Suprapubic skin (tissue), 4 donors: ENCODE measurements at places on chromosomes 5 and 9.
A peak's percentile ranks its signal among the peaks of the same experiment; 100 is the strongest.

GRCh38 chr5:65191554-65192135 lies 290.1 kb downstream of the ADAMTS6 start:
- no peaks in the 10 kb centered on the region for H3K36me3 ChIP-seq
- H3K27me3 ChIP-seq: no peaks in the 10 kb centered on the region
- no peak for DNase-seq
- H3K4me1 ChIP-seq: no peaks in the 10 kb centered on the region
- H3K27ac ChIP-seq: no peak overlapping the region
- no peak overlapping the region for H3K4me3 ChIP-seq

- H3K27me3 ChIP-seq: peaks cover 7% of the 10 kb centered on the region
- no peak overlapping the region for H3K27ac ChIP-seq
- no peaks in the 10 kb centered on the region for H3K4me1 ChIP-seq
- H3K4me3 ChIP-seq: no peak overlapping the region
- peak; percentile 45 for DNase-seq
These were observed 163.2 kb downstream of the CACNA1B start for GRCh38 chr9:138040446-138041430.

DNA sequence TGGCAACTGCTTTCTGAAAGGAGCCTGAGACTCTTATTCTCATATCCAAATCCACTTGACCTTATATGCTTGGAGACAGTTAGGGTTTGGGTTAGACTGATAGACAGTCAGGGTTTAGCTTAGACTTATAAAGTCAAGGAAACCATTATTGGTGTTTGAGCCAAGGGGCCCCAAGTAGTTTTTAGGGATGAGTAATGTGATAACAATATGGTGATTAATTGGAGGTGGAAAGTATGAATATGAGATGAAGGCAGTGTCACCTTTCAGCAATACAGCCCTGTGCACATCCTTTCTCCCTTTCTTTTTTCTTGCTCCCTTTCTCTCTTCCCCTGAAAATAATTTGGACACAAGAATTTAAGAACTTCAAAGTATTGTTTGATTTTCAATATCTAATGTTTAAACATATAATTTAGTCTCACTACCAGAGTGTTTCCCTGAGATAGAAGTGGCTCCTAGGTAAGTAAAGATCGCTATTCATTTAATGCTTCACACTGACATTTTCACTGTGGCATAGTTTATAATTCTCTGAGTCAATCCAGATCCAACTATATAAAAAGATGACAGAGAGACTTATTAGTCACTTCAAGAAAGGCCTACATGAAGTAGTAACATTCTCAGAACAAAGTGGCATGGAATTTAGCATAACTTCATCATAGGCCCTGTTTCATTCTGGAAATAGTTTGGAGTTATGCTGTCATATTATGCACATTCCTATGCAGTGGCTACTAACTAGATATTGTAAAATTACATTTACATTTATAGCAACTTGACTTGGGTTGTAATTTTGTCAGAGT lies 200.8 kb downstream of the CHSY3 start:
- H3K36me3 ChIP-seq: no peaks in the 10 kb centered on the region
- H3K4me1 ChIP-seq: no peaks in the 10 kb centered on the region
- DNase-seq: no peak
- H3K4me3 ChIP-seq: no peak overlapping the region

- no peak overlapping the region for H3K4me3 ChIP-seq
- H3K27ac ChIP-seq: no peak overlapping the region
- peaks cover under 1% of the 10 kb centered on the region for H3K4me1 ChIP-seq
These were observed 98.6 kb downstream of the FBXW11 start for GRCh38 chr5:171907725-171908343.

DNA sequence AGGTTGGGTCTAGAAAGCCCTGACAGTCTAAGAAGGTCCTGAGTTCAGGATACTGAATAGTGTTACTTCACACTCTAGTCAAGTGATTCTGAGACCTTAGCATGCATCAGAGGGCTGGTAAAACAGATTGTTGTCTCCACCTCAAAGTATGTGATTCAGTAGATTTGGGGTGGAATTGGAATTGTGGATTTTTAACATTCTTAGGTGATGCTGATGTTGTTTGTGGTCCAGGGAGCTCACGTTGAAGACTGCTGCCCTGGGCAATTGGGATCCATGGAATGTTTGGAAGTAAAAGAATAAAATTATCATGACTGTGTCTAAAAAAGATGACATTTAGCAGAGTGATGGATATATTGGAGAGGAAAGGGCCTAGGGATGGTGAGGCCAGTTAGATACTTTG lies 75.6 kb downstream of the VCAN start:
- no peak overlapping the region for H3K27ac ChIP-seq
- no peaks in the 10 kb centered on the region for H3K36me3 ChIP-seq
- H3K4me3 ChIP-seq: no peak overlapping the region
- peaks cover 5% of the 10 kb centered on the region for H3K4me1 ChIP-seq
- no peak for DNase-seq
- no peaks in the 10 kb centered on the region for H3K27me3 ChIP-seq

GRCh38 chr9:121883281-121884056 lies 209.6 kb downstream of the TTLL11 start:
- no peaks in the 10 kb centered on the region for H3K27me3 ChIP-seq
- H3K27ac ChIP-seq: no peak overlapping the region
- H3K36me3 ChIP-seq: no peaks in the 10 kb centered on the region
- H3K4me1 ChIP-seq: no peaks in the 10 kb centered on the region
- H3K4me3 ChIP-seq: no peak overlapping the region
- no peak for DNase-seq

DNA sequence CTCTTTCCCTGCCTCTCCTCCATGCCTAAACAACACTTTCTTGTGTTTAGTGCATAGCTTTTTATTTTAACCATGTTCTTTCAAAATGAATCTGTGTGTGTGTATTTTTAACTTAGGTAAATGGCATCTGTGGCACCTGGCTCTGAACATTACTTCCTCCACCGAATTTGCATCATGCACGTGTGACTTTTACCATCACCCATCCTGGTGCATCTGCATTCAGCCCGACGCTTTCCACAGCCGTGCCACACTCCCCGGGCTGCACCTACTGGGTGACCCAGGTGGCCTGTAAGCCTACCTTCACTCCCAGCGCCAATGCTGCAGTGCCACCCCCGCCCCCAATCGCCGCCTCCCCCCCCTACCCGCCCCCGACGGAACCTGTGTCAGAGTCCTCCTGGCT lies 12.7 kb upstream of the FCN1 start:
- no peak overlapping the region for H3K4me3 ChIP-seq
- H3K27me3 ChIP-seq: peaks cover 29% of the 10 kb centered on the region
- DNase-seq: no peak

DNA sequence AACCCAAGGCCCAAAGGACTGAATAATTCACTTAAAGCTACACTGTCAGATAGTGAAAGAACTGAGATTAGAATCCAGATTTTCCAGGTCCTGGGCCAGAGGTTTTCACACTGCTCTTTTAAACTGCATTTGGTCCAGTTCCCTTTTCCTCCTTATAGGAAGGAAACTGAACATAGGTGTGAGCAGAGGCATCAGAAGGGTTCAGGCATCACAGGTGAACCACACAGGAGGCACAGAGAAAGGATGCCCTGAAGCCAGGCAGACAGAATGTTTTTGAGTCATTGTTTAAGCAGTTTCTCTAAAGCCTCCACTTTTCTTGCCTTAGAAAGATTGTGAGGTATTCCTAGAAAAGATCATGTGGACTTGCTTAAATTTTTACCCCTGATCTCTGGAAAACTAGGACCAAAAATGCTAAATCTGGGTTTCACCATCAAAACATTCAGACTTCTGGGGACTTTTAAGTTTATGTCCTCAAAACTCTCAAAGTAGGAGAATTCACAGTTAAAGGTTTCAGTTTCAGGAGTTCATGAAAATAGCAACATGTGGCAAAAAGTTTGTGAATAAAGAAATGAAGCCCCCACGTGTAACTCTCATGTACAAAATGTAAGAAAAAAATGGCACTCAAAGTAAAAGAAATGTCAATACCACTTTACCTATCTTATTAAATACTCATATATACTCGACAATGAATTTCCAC lies 386.1 kb downstream of the NTRK2 start:
- H3K4me3 ChIP-seq: no peak overlapping the region
- no peak for DNase-seq
- H3K4me1 ChIP-seq: no peaks in the 10 kb centered on the region
- H3K36me3 ChIP-seq: no peaks in the 10 kb centered on the region
- no peak overlapping the region for H3K27ac ChIP-seq

DNA sequence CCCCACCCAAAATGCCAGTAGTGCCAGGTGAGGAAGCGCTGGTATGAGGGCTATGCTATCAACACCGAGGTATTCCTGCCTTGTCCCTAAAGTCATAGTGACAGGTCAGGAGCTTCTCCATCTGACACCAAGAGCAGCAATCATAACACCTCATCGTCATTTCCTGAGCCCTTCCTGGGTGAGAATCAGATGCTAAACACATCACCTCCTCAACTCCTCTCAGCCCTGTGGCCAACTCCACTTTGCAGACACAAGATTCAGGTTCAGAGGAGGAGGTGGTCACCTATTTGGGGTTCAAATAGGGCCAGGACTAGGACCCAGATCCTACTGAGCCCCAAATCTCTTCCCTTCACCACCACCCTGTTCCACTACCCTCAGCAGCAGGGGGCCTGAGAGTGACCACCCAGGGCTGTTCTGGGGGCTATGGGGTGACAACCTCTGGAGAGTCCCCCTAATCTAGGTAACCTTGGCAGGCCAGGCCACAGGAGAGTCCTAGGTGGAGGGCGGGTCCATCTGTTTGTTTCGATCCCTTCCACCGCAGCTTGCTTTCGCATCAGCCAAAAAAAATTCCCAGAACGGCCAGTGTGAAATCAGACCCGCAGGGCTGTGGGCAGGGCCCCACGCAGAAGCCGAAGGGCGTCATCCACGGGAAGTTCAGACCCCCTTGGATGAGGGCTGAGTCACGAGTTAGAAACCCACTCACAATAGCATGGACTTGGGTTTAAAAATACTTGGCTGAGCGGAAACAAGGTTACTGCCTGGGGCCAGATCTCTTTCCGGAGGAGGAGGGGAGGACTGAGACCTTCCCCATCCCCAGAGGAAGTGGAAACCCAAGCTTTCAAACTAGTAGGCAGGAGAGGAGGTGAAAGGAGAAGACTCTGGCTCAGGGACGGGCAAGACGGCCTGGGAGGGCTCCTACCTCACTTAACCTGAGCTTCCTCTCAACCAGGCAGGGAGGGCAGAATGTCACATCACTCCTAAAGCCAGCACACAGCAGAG lies 8.7 kb downstream of the STK10 start:
- DNase-seq: no peak
- H3K36me3 ChIP-seq: no peaks in the 10 kb centered on the region
- H3K27ac ChIP-seq: peak overlapping the region; percentile 39
- peak overlapping the region; percentile 22 for H3K4me3 ChIP-seq
- H3K27me3 ChIP-seq: no peaks in the 10 kb centered on the region
- H3K4me1 ChIP-seq: peaks cover 29% of the 10 kb centered on the region

DNA sequence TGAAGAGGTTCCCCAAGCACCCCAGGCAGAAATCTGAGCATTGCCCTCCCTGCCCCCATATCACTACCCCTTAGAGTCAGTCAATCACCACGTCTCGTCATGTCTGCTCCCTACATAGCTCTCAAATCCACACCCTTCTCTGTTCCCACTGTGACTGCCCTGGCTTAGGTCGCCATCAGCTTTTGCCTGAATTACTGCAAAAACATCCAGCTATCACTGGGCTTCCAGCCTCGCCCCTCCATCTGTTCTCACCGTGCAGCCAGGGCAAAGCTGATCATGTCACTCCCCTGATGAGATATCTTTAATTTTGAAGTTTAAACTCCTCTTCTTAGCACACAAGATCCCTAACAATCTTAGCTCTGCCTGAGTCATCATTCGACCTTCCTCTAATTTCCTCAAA lies 89.6 kb upstream of the TBC1D2 start:
- no peaks in the 10 kb centered on the region for H3K36me3 ChIP-seq
- DNase-seq: no peak
- H3K4me1 ChIP-seq: no peaks in the 10 kb centered on the region
- H3K4me3 ChIP-seq: no peak overlapping the region

- H3K4me3 ChIP-seq: no peak overlapping the region
- H3K4me1 ChIP-seq: peaks cover 31% of the 10 kb centered on the region
- no peaks in the 10 kb centered on the region for H3K27me3 ChIP-seq
- peaks cover 45% of the 10 kb centered on the region for H3K36me3 ChIP-seq
These were observed 2.5 kb downstream of the SRP19 start for GRCh38 chr5:112863549-112863948.

- no peak overlapping the region for H3K4me3 ChIP-seq
- no peaks in the 10 kb centered on the region for H3K4me1 ChIP-seq
- no peak overlapping the region for H3K27ac ChIP-seq
- DNase-seq: no peak
- H3K27me3 ChIP-seq: no peaks in the 10 kb centered on the region
These were observed 79.5 kb upstream of the FAM169A start for GRCh38 chr5:74945561-74946165.

- H3K4me1 ChIP-seq: no peaks in the 10 kb centered on the region
- no peak overlapping the region for H3K27ac ChIP-seq
- H3K4me3 ChIP-seq: no peak overlapping the region
- H3K27me3 ChIP-seq: no peaks in the 10 kb centered on the region
- DNase-seq: no peak
These were observed 56.6 kb downstream of the CHSY3 start for GRCh38 chr5:129960831-129961230.

GRCh38 chr5:88279584-88279983 lies 10.9 kb upstream of the TMEM161B start:
- peaks cover 4% of the 10 kb centered on the region for H3K36me3 ChIP-seq
- no peaks in the 10 kb centered on the region for H3K4me1 ChIP-seq
- DNase-seq: no peak
- H3K27ac ChIP-seq: no peak overlapping the region
- no peak overlapping the region for H3K4me3 ChIP-seq

DNA sequence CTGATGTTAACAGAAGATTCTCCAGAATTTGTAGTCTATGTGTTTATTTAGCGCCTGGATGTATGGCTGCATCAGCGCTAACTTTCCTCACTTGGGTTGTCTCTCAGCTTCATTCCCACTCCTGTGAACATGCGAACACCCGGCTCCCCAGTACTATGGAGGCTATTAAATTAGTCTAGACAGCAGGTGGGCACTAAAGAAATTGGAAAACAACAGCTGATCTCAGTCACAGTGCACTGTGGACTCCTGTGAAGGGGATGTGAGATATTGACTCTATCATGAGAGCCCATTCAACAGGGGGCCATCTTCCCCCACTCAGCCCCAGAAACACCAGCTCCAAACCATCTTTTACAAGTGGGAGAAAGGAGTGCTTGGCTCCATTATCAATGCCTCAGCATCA lies 471.0 kb downstream of the KDM4C start:
- no peak for DNase-seq
- H3K27ac ChIP-seq: no peak overlapping the region
- no peak overlapping the region for H3K4me3 ChIP-seq
- no peaks in the 10 kb centered on the region for H3K36me3 ChIP-seq

- H3K36me3 ChIP-seq: peaks cover 23% of the 10 kb centered on the region
These were observed 211.5 kb downstream of the GAPVD1 start for GRCh38 chr9:125472926-125473701.

- DNase-seq: peak; percentile 48
- no peaks in the 10 kb centered on the region for H3K27me3 ChIP-seq
- no peaks in the 10 kb centered on the region for H3K4me1 ChIP-seq
- H3K4me3 ChIP-seq: no peak overlapping the region
- H3K27ac ChIP-seq: no peak overlapping the region
These were observed 50.3 kb downstream of the RFX3 start for GRCh38 chr9:3475300-3476020.

- H3K27me3 ChIP-seq: peaks cover 53% of the 10 kb centered on the region
- H3K27ac ChIP-seq: no peak overlapping the region
- no peak overlapping the region for H3K4me3 ChIP-seq
- peaks cover 15% of the 10 kb centered on the region for H3K4me1 ChIP-seq
- no peaks in the 10 kb centered on the region for H3K36me3 ChIP-seq
- no peak for DNase-seq
These were observed 3.2 kb downstream of the ADGRV1 start for GRCh38 chr5:90561766-90562165.

- no peak for DNase-seq
- H3K27ac ChIP-seq: peak overlapping the region; percentile 52
- no peak overlapping the region for H3K4me3 ChIP-seq
- peaks cover 57% of the 10 kb centered on the region for H3K4me1 ChIP-seq
These were observed 229.3 kb downstream of the GOLPH3 start for GRCh38 chr5:31944684-31945445.
